ENCODE measurements at places on chromosomes 6 and 20. TPM values are rescaled to one million over a fixed set of nuclear protein-coding genes. Genes with fewer than 3 reads are reported as not detected.

GRCh38 chr6:3911614-3912336 is 62.6 kb downstream of the FAM50B start:
- DNase-seq: no peak

GRCh38 chr6:136158387-136158821 is 91.7 kb downstream of the MTFR2 start:
- DNase-seq: peak; percentile 92

VGLL2 gene
- not detected for polyA plus RNA-seq

SERINC1 gene
- 74.7 TPM for polyA plus RNA-seq

GRCh38 chr6:46773201-46773855 is 19.9 kb upstream of the MEP1A start:
- no peak for DNase-seq

FAM83B gene
- polyA plus RNA-seq: not detected

GRCh38 chr6:101011186-101011585 is 130.1 kb upstream of the ASCC3 start:
- no peak for DNase-seq

BANF2 gene
- not detected for polyA plus RNA-seq
